ENCODE measurements at places on chromosomes 6 and 20.

GRCh38 chr6:35209622-35210247 is 4.0 kb upstream of the SCUBE3 start:
- DNase-seq, result no peak

DNA sequence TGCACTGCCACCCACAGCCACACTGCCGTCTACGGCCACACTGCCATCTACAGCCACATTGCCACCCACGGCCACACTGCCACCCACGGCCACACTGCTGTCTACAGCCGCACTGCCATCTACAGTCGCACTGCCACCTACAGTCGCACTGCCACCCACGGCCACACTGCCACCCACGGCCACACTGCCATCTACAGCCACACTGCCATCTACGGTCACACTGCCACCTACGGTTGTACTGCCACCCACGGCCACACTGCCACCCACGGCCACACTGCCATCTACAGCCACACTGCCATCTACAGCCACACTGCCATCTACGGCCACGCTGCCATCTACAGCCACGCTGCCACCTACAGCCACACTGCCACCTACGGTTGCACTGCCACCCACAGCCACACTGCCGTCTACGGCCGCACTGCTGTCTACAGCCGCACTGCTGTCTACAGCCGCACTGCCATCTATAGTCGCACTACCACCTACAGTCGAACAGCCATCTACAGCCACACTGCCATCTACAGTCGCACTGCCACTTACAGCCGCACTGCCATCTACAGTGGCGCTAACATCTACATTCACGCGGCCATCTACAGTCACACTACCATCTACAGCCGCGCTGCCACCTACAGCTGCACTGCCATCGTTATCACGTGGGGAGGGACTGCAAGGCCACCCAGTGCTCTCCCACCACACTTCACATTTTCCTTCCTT is 154.6 kb upstream of the AFDN start:
- DNase-seq, result no peak

- no peak for DNase-seq
Observed at GRCh38 chr6:155107432-155108069, 112.4 kb downstream of the TIAM2 start.

GRCh38 chr20:59443550-59443949 is 143.1 kb downstream of the EDN3 start:
- no peak for DNase-seq

DNA sequence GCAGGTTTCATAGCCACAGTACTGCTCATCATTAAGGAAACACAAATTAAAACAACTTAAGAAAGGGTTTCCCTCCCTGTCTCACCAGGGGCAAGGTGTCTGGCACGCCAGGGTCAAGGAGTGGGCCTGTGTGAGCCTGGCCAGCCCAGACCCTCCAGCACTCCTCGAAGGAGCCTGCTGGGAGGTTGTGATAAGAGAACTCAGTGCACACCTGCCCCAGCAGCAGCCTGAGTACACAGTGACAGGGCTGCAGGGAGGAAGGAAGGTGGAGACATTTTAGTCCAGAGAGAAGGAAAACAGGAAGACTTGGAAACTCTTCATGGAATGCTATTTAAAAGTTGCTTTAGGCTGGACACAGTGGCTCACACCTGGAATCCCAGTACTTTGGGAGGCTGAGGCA is 14.1 kb downstream of the NINL start:
- DNase-seq, result no peak

DNA sequence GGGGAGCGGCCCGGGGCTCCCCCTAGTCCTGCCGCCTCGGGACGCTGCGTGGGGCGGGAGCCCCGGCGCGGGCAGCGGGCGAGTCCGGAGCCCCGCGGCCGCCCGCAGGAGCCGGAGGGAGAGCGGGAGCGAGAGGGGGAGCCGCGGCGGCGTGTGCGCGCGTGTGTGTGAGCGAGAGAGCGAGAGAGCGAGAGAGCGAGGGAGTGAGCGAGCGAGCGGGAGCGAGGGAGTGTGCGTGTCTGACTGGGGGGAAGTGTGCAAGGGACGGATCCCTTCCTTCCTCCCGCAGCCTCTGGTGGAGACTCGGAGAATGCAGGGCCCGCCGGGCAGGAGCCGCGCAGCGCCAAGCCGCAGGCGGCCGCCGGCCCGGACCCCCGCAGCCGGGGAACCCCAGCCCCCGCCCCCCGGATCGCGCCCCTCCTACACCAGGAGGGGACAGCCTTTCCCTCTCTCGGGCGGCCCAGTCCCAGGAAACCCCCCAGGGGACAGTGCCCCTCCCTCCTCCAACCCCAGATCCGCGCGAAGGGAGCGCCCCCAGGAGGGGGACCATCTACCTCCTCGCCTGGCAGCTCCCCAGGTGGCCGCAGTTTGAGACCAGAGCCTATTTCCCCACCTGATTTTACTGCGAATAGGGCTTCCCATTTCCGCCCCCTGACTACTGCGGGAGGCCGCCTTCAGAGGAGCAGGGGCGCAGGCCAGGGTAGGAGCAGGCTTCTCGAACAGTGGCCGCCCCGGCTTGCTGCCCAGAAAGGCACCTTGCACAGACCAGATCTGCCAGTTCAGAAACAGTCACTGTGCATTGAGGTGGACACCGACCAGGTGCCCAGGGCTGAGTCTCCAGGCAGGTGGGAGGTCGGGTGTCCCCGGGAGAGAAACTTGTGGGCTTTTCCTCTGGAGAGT is at the start of gene CDH22:
TSS of gene CDH22 (minus strand) at position 241 of the 900 bp plus-strand sequence. CDS start 57,204 bp downstream, outside the sequence.
- DNase-seq, result no peak

GRCh38 chr6:135233686-135234491 is 52.8 kb downstream of the MYB start:
- no peak for DNase-seq

DNA sequence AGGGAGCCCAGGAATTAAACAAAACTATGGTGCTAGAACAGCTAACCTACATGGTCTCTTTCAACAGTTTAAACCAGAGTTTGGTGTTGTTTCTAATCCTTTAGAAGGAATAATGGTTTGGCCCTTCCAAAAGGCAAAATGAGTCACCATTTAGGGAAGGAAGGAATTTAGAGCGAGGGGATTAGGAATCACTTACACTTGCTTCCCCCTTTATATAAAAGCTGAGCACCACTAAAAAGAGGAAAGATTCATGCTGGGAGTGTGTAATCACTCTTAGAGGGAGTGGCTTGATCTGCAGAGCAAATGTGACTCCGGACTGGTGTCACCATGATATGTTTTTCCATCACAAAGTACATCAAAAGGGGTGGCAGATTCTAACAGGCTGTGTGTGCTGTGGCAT is 63.6 kb downstream of the F13A1 start:
- DNase-seq, result no peak

DNA sequence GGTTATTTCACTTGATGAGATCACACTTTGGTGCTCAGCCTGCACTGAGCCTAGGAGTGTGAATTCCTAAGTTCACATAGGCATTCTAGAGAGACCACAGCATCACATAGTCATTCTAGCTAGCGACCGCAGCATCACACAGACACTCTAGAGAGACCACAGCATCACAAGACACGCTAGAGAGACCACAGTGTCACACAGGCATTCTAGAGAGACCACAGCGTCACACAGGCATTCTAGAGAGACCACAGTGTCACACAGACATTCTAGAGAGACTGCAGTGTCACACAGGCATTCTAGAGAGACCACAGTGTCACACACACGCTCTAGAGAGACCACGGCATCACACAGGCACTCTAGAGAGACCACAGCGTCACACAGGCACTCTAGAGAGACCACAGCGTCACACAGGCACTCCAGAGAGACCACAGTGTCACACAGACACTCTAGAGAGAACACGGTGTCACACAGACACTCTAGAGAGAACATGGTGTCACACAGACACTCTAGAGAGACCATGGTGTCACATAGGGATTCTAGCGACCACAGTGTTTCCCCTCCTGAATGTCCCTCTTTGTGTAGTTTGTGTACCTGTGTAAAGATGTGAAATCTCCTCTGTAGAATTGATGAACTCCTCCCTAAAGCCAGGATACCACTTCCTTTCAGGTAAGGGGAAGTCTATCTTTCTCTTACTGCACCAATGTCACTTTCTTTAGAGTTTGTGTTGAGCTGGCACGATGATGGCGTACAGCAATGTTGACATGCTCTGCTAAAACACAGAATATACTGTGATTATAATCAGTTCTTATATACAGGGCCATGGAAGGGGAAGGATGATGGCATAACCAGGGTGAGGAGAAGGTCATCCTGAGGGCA is 169.4 kb downstream of the ZDHHC14 start:
- DNase-seq, result no peak

GRCh38 chr20:44001667-44002596 is 87.3 kb downstream of the TOX2 start:
- DNase-seq, result no peak

GRCh38 chr6:39188098-39188450 is 41.2 kb downstream of the KCNK5 start:
- DNase-seq, result no peak

DNA sequence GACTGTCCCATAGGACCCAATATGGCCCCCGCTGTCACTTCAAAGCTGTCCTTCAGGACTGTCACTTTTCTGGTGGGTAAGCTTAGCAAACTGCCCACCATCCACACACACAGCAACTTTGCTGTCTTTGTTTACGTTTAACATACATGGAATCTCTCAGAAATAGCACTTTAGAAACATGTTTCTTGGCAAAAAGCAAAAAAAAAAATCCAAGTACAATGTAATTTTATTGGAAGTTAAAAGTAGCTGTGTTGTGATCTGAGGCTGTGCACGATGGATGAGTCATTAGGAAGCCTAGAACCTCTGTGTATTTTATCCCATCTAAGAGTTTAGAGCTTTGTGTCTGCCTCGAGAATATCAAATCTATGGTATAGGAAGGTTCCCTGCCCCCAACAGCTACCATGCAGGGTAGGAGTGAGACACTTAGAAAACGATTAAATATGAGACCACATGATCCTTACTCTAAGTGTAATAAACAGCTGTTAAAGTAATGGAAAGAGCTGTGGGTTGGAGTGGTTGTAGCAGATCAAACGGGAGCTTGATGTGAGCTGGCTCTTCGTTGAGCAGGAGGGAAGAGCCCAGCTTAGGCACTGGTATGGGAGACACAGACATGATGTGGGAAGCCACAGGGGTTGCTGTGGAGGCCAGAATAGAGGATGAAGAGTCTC is 119.5 kb downstream of the PLEKHG1 start:
- DNase-seq, result no peak

DNA sequence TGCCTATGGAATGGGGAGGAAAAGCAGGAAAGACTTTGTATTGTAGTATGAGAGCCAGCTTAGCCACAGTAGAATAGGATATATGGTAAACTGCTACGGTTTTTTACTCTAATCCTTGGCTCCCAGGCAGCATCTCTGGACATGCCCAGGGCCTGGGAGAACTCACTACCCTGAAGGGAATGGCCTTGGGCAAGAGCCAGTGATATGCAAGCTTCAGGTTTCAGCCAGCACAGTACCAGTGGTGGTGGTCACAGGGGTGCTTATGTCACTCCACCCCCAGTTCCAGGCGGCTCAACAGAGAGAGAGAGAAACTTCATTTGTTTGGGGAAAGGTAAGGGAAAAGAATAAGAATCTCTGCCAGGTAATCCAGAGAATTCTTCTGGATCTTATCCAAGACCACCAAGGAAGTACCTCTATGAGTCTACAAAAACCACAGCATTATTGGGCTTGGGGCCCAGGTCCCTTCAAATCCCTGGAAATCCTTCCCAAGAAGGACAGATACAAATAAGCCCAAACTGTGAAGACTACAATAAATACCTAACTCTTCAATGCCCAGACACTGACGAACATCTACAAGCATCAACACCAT is 121.2 kb downstream of the THBS2 start:
- DNase-seq, result no peak

GRCh38 chr6:81979329-81979728 is 226.8 kb upstream of the TENT5A start:
- no peak for DNase-seq

DNA sequence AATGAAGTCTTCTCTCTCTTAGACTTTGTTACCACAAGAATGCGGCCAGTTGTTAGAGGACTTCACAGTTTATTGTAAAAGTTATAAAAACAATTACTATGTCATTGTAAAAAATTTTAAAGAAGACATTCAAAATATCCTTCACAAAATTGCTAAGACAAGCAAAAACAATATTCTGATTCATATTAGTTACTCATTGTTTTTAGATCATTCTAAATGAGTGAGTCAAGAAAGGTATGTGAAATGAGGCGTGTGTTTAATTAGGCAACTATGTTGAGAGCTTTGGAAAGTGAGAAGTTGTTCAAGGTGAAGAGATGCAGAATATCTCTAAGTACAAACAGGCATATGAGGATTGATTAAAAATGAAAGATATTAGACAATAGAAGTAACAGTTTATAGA is 875.3 kb downstream of the EYS start:
- DNase-seq, result no peak

- DNase-seq, result no peak
Observed at GRCh38 chr6:30443657-30444450, 45.5 kb upstream of the HLA-E start.

DNA sequence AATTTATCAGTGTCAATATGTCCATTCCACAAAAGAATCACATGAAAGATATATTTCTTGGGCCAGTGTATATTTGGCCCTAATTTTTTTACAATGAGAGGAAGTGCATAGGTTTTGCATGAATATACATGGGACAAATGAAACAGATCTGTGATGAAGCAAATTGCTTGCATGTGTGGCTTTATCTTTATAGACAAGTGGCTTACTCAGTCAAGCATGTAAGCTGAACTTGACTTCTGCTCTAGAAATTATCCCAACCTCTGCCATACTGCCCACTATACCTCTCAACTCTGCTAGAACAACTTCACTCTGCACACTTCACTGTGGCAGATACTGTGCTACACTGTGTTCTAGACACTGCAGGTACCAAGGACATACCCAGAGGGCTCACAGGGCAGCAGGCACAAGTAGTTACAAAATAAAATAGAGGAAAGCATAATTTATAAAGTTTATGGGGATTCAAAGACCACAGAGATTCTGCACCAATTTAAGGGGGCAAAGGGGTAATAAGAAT is 349.2 kb upstream of the HSF2 start:
- DNase-seq, result no peak

- no peak for DNase-seq
Observed at GRCh38 chr6:56246541-56246880, 869 bp downstream of the COL21A1 start.

- no peak for DNase-seq
Observed at GRCh38 chr20:50389808-50390684, 120.1 kb upstream of the PTPN1 start.

DNA sequence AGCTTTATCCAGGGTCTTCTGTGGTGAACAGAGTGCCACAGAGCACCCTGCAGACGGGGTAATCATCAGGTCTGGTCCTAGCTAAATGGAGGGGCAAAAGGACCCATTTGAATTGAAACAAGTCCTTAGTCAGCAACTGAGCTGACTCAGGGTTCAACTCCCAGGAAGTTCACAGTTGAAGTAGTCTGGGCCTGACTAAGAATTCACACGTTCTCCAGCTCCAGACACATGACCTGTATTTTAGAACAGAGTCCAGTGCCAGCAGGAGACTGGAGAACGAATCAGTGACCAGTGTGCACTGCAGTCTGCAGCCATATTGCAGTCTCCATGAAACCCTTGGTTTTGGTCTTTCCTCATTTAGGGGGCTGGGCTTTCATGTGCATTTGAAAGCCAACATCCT is 85.2 kb downstream of the ELOVL4 start:
- DNase-seq, result no peak

GRCh38 chr6:47170617-47170947 is 128.4 kb upstream of the ADGRF1 start:
- DNase-seq, result no peak

- DNase-seq, result no peak
Observed at GRCh38 chr20:5890773-5891441, 59.4 kb downstream of the TRMT6 start.

GRCh38 chr6:115001731-115002350 is 659.0 kb upstream of the HS3ST5 start:
- DNase-seq, result no peak

All from stimulated activated CD8-positive, alpha-beta memory T cell treated with anti-CD3 and anti-CD28 coated beads, Interleukin-15, amount 100 ng/mL, for 1 hour (primary cell).